ENCODE measurements at places on chromosomes 3 and 15.

- no peak for DNase-seq
These were observed 1.7 kb downstream of the MRAS start for GRCh38 chr3:138349926-138350665.

- no peak for DNase-seq
These were observed 234.9 kb upstream of the SATB1 start for GRCh38 chr3:18660059-18660458.

DNA sequence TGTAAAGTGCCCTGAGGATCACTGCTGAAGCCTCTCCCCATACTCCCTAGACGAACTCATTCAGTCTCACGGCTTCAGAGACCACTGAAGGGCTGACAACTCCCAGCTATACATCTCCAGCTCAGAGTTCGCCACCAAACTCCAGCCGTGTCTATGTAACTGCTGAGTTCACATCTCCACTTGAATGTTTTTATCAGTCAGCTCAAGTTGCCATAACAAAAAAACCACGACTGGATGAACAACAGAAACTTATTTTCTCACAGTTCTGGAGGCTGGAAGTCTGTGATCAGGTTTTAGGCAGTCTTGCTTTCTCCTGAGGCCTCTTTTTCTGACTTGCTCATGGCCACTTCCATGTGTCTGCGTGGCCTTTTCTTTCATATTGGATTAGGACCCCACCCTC, 223.0 kb upstream of the LRRFIP2 start:
- no peak for DNase-seq

DNA sequence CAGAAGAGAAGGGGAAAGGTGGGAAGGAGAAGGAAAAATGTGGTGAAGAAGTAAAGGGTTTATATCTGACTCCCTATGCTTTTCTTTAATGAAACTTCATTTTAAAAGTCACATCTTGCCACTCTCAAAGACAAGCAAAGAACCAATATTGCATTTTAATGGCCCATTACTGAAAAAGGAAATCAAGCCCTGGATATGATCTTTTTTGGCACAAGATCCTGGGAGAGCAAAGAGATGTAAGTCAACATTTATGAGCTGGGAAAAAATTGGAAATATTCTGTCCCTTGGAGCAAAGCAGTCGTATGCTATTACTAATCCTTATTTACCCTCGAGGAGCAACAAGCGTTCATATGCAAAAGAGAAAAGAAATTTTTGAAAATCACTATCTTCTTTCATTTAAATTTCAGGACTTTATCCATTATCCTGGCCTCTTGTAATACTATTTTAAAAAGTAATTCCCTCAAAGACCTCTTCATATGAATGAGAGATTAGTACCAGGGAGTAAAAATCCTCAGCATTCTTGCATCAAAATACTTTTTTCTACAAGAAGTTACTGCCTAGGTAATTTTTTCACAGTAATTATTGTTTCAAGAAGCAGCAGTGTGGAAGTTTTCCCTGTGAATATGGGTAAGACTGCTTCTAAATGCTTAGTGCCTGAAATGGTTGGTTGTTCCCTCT, 435.3 kb upstream of the PDZRN3 start:
- DNase-seq: no peak

DNA sequence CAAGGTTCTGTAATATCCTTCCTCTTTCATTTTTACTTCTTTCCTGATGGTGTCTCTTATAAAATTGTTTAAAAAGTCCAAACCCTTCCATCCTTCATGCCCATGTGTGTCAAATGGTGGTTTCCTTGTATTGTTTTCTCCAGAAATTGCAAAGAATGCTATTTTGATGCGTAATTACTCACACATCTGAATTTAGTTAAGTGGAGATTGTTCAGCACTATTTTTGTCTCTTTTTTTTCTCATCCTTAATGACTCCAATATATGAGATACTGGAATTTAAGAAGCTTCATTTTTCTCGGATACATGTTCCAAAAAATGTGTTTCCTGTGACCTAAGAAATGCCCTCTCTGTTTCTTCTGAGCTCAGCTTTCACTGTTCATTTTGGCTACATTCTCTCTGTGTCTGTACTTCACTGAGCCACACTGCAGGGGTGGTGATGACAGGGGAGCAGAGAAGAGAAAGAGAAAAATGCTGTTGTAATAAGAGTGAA, 799.8 kb downstream of the DIPK2A start:
- DNase-seq: no peak

- DNase-seq: no peak
These were observed 41.1 kb downstream of the FNDC3B start for GRCh38 chr3:172080503-172080902.

DNA sequence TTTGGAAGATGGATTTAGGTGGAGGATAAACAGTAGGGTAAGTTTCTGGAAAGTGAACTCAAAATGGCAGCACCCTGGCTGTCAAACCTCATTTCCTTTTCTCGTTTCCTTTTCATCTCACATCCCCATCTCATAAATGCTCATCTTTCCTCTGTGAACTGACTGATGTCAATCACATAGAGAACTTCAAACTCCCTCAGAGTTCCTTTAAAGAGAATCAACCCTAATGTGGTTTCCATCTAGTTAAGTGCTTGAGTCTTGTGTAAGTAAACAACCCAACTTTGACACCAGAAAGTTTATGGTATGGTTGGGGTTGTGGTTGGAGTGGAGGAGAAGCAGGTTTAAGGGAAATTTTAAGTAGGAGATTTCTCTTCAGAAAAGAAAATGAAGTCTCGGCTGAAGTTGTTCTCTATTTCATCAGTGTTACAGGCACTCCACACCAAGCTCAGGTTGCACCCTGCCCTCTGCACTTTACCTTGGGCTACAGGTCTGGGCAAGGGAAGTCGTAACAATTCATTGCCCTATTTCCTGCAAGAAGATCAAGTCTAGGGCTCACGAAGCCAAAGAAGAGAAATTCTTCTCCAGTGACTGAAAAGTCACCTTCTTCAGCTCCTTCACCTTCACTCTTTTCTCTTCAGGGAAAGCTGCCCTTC, 34.4 kb upstream of the TNIK start:
- DNase-seq: peak; percentile 56

DNA sequence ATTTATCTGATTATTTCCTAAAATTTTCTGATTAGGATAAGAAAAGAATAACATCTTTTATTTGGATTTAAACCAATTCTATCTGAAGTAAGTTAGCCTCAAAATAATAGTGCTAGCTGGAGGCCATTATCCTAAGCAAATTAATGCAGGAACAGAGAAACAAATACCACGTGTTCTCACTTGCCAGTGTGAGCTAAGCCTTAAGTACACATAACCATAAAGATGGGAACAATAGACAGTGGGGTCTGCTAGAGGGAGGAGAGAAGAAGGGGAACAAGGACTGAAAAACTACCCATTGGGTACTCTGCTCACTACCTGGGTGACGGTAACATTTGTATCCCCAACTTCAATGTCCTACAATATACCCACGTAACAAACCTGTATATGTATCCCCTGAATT, 31.3 kb upstream of the LYSMD4 start:
- DNase-seq: no peak

DNA sequence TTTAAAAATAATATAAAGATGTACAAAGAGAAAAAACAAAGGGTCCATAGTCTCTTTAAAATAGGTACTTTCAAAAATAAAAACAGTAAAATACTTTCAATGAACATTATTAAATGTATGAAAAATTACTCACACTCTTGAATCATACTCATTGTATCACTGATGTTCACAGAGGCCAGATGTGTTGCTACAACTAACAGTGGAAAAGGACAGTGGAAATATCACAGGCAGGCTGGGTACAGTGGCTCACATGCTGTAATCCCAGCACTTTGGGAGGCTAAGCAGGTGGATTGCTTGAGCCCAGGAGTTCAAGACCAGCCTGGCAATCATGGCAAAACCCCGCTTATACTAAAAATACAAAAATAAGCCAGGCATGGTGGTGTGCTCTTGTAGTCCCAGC, 26.8 kb downstream of the NPHP3 start:
- DNase-seq: no peak

- no peak for DNase-seq
These were observed 41.3 kb upstream of the LRIG1 start for GRCh38 chr3:66542153-66542552.

DNA sequence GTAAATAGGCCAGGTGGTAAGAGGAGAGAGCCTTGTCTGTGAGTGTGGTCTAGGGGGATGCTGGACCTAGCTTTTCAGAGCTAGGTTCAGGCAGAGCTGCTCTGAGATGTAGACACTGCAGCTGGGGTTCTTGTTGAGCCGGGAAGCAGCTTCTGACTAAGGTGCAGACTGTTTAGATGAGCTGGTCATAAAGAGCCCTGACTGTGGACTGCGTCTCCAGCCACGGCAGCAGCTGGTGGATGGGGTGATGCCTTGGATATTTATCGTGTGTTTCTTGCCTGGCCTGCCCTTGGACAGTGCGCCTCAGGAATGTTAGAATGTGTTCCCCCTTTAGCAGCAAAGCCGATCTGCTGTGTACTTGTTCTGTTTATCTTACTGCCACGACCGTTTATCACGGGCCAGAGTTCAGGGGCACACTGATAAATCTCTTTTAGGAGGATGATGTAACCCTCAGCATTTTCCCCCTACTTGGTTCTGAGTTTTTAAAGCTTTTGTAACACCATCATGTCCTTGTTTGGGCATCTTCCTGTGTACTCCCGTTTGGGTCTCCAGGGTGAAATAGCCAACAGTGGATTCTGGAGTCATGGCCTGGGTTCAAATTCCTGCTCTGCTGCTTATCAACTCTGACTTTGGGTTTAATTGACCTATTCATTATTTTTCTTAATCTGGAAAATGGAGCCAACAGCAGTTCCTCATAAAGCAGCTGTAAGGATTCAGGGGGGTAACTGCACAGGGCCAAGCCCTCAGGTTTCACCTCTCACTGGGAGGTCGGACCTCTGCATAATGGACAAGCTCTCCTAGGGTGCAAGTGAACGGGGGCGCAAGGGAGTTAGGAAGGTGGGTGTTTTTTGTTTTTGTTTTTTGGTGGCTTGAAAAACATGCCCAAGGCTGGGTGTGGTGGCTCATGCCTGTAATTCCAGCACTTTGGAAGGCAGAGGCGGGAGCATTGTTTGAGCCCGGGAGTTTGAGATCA, 51.4 kb downstream of the FLNB start:
- no peak for DNase-seq

DNA sequence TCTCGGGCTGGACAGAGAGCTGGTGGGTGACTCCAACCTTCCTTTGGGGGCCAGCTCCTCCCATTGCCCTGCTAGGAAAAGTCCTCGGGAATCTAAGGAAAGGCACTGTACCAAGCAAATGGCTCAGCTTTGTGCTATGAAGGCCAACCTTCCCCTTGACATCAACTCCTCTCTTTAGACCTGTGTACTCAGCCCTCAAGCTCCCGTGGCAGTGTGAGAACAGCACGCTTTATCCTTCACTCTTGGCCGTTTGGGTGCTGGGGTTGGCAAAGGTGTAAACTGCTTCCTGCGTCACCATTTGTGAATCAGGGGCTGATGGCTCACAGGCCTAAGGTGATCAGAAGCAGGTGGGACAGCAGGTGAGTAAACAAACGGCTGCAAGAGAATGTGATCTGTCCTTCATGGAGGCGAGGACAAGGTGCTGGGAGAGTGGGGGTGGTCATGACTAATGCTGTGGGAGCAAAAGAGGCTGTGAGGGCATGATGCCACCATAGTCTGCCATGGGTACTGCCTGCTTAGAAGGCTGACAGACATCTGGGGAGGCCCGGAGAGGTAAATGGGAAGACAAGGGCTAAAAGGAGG, 165.2 kb upstream of the TPM1 start:
- no peak for DNase-seq

DNA sequence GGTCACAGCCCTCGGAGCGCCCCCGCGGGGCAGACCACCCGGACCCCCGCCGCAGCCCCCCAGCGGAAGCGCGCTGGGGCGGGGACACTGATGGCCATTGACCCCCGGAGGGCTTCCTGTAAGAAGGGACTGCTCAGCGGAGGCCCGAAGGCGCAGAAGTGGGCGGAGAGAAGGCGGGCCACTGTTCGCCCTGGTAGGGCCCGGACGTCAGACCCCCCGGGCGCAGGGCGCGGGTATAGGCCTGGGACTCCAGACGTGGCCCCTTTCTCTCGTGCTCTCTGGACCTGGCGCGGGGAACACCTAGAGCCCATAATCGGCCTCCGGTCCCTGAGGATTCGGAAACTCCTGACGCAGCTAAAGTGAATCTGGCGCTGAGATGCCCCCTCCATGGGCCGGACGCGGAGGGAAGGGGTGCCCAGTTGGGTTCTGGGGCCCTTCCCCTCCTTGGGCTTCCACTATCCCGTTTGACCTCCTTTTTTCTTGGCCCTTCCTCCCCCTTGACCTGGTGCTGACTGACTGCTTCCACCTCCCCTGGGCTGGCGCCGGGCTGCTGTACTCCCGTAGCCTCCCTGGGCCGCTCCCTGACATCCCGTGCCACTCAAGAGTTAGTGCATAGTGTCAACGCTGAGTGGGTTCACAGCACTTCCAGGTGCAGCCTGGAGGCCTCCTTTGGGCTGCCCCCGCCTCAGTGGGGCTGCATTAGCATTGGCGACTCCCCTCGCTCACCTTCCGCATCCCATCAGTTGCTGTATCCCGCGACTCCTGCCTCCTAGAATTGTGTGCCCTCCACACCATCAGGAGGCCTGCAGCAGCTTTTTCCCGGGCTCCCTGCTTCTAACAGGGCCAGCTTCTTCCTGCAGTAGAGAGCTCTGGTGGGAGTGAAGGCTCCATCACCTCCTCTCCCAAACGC, 694 bp downstream of the ABTB1 start:
- DNase-seq: peak; percentile 48

DNA sequence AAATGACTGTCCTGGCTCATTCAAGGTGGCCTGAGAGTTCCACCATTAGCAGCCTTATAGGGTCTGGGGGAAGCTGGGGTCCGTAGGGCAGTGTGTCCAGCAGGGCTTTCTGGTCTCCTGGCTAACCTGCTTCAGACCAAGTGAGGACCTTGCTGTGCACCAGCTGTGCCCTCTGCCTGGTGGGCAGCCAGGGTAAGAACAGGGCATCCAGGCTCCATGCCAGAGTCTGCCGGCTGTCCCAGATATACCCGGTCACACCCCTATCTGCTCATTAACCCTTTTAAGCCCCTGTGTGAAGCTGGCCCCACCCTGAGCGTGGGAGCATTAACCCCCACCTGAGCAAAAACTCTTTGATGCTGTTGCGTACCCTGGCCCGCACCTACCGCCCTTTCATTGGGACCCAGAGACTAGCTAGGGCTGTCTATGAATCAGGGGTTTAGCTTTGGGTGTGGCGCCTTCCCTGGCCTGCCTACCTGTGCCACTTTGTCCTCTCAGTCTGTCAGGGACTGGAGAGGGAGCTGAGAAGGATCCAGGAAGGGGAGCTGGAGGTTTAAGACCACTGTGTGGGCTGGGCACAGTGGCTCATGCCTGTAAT, 17.6 kb downstream of the SEMA3F start:
- DNase-seq: no peak

GRCh38 chr3:71907996-71908395, 123.0 kb upstream of the PROK2 start:
- no peak for DNase-seq

All from CD4-positive, alpha-beta T cell treated with Interleukin-6 at 100 ng/mL for 8 hours (primary cell).